ENCODE measurements at places on chromosomes 3 and 15.

GRCh38 chr15:67735896-67736295, 89.4 kb upstream of the SKOR1 start:
- DNase-seq = no peak

DNA sequence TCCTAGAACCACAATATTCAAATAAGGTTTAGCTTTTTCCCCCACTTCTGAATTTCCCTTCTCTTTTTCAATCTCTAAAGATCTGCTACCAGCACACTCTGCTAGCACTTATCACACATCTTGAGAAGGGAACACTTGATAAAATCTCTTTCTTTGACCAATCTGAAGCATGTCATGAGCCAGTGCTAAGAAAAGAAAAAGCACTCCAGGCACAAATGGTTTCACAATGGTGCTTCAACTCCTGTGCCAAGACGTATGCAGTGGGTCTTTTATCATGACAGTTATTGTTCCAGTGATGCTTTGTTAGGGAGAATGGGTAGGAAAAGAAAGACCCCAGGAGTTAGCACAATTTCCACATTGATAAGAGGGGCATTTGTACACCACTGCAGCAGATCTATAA, 248.4 kb downstream of the ZNF385D start:
- DNase-seq = no peak

GRCh38 chr3:118863731-118864322, 170.8 kb downstream of the IGSF11 start:
- no peak for DNase-seq

GRCh38 chr15:65305776-65306175, 1.3 kb downstream of the RNU5B-1 start:
- DNase-seq = no peak

GRCh38 chr15:84645496-84645895, 8.6 kb downstream of the WDR73 start:
- DNase-seq = no peak

- DNase-seq = no peak
Measured at GRCh38 chr15:95377258-95377852, 953.1 kb upstream of the NR2F2 start.
